MV-4-11 (cell line): ENCODE measurements at places on chromosomes 5 and 9.

GRCh38 chr5:8958602-8959001, 587.3 kb downstream of the SEMA5A start:
- DNase-seq = no peak

- peak; percentile 64 for DNase-seq
These were observed 258.7 kb downstream of the TRIM32 start for GRCh38 chr9:116945817-116946216.

DNA sequence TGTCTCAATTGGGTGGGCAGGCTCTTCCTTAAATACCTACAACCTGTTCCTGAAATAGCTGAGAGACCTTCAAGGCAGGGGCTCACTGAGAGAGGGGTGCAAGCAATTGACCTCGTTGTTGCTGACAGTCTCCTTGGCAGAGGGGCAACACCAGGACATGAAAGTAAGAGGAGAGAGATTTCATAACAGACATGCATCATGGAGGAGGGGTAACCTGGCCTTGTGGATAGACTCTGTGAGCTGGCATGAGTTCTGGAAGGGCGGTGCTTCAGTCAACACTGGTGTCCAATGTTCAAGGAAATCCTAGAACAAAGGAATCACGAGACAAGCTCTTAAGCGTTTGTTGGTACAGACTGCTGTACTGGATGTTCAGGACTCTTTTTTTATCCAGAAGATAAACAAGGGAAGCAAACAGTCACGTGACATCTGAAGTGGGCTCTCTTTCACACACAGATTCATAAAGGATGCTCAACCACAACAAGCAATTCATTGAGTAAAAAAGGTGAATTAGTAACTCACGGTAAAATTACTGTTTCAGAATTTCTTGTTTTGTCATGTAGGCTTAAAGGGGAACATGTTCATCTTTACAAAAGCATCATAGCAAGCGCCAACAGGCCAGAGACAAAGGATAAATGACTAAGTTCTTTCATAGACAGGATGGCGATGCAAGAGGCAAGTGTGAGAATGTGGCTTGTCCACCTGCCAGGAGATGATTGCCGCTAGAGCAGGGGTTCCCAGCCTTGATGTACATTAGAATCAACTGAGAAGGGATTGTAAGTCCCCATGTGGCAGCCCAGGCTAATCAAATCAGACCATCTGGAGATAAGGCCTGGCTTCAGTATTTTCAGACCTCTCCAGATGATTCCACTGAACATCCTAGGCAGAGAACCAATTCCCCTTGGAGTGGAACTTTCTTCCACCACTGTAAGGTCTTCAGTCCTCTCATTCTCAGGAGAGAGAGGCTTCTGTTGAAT, 20.7 kb downstream of the ANKRA2 start:
- no peak for DNase-seq

GRCh38 chr5:58670582-58670981, 87.7 kb downstream of the RAB3C start:
- no peak for DNase-seq

DNA sequence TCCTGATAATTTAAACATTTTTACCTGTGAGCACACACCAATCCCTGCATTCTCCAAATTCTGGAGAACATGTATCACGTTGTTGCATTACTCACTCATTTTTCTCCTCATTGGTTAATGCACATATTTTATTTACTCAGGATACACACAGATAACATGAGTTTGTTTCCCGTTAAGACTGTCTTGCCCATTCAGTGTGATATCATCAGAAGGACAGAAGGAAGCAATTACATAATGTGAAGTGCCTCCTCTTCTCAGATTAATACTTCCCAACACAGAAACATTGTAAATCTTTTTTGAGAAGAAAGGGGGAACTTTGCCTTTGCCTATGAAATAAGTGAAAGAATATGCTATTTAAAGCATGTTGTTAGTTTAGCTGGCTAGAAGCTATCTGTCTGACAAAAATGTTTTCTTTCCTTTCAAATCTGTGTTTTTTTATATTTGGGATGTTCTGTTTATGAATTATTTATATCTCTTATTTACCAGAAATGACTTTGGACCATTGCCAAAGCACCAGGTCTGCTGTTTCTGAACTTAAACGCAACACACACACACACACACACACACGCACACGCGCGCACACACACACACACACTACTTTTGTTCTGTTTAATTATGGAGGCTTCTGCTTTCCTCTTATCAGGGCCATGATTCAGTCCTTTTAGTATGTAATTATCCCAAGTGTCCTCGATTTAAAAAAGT, 186.5 kb downstream of the CHSY3 start:
- DNase-seq = no peak

- DNase-seq = peak; percentile 72
These were observed 54.7 kb downstream of the SEMA4D start for GRCh38 chr9:89442981-89443814.

- peak; percentile 63 for DNase-seq
These were observed 96.7 kb upstream of the SEMA6A start for GRCh38 chr5:116671211-116671736.

DNA sequence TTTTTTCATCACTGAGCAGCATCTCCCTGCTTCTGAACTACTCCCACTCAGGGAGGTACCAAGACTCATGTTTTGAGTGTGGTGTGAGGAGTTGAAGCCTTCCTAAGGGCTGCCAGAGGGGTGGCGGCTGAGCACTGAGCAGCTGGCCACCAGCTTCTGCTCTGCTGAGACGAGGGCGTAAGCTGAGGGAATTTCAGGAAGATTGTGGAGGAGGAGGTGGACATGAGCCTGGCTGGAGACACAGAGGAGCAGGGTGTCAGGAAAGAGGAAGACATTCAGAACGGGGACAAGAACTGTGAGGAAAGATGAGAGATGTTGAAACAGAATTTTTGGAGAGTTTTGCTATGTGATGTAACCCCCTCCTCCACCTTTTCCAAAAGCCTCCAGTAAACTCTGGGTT, 7.8 kb downstream of the LCP2 start:
- peak; percentile 84 for DNase-seq

DNA sequence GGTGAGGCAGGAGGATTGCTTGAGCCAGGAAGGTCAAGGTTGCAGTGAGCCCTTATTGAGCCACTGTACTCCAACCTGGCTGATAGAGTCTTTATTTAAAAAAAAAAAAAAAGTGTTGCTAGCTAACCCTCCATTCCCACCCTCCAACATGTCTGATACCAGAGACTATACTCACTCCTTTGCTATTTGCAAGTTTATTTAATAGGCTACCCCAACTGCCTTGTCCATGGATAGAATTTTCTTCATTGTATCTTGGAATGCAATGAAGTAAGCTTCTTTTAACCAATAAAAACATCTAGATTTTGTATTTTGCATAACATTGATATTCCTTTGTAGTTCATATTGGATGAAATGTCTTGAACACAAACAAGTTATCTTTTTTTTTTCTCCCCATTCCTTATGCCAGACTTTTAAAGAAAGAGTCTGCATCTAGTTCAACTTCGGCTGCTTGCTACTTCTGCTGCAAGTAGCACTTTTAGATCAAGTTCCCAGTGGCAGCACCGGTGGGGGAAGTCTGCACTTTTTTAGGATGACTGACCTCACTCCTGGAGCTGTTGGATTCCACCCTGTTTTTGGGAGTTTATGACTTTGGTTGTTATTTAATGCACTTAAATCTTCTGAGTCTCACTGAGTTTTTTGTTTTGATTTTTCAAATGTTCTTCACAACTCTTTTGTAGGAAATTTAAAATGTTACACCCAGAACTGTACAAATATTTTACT, 112.5 kb downstream of the UHRF2 start:
- no peak for DNase-seq

DNA sequence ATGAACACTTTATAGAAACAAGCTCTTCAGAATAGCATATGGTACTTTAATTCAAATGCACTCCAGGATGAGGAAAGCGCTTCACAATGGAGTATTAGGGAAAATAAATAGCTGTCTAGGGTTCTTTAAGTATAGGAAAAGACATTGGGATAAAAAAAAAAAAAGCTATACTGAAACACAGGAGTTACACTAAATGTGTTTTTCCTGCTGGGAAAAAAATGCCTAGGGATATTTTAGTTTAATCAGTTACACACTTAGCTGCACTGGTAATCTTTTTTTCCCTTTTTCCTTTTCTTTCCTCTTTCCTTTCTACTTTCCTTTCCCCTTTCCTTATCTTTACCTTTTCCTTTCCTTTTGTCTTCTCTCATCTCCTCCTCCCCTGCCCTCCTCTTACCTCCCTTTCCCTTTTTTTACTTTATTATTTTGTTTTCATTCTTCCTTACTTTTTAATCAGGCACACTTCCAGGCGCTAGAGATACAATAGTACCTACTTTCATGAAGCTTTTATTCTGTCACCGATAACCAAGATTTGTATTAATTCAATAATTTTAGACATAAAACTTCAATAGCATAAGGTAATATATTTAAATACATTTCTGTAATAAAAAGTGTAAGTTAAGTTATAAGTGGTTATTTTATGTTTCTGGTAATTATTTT, 758.7 kb downstream of the CDH18 start:
- no peak for DNase-seq

DNA sequence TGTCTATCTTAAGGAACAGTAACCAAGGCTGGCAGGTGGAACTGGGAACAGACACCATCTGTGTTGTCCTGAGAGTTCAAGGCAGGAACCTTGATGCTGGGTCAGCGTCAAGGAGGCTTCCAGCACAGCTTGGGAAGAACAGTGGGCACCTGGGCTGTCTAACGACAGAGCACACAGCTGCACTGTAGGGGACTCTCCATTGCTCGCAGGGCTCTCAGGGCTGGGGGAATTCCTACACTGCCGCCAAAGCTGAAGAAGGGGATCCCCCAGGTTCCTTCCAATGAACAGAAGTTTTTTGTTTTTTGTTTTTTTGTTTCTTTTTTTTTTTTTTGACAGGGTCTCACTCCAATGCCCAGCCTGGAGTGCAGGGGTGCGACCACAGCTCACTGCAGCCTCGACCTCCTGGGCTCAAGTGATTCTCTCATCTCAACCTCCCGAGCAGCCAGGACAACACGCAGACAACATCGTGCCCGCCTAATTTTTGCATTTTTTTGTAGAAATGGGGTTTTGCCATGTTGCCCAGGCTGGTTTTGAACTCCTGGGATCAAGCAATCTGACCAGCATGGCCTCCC, 81.9 kb downstream of the PTPN3 start:
- no peak for DNase-seq

- peak; percentile 36 for DNase-seq
These were observed 232.4 kb downstream of the PCSK1 start for GRCh38 chr5:96200641-96201040.
